ENCODE measurements at places on chromosomes 5 and 9.
A peak's percentile ranks its signal among the peaks of the same experiment; 100 is the strongest.

DNA sequence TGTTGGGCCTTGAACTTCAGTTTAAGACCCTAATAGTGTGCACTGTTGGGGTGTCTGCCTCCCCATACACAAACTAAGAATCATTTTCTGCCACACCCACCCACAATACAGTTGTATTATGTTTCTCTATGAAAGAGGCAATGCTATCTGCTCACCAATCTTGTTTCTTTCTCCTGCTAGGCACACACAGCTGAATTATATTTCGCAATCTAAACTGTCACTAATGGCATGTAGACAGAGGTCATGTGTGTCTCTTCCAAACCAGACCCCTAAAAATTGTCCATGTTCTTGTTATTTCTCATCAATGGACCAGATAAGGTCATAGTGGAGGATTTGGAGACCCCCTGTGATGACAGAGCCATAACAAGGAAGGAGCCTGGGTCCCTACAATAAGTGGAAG lies 57.3 kb downstream of the RIGI start:
- DNase-seq = peak; percentile 25

DNA sequence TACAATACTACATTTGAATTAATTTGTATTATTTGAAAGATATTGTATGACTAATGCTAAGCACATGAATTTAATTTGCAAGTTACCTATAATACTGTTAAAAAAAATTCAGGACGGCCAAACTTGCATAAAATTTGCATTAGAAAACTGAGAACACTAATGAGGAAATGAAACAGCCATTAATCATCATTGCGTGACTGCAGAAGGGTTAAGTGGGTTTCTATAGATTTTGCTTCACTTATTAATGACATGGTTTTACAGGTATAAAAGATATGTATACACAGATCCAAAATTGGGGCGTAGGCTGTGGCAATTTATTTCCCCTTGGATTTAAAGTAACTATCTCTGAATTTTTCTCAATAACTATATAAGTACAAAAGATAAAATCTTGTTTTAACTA lies 882.6 kb downstream of the PTPRD start:
- DNase-seq = no peak

DNA sequence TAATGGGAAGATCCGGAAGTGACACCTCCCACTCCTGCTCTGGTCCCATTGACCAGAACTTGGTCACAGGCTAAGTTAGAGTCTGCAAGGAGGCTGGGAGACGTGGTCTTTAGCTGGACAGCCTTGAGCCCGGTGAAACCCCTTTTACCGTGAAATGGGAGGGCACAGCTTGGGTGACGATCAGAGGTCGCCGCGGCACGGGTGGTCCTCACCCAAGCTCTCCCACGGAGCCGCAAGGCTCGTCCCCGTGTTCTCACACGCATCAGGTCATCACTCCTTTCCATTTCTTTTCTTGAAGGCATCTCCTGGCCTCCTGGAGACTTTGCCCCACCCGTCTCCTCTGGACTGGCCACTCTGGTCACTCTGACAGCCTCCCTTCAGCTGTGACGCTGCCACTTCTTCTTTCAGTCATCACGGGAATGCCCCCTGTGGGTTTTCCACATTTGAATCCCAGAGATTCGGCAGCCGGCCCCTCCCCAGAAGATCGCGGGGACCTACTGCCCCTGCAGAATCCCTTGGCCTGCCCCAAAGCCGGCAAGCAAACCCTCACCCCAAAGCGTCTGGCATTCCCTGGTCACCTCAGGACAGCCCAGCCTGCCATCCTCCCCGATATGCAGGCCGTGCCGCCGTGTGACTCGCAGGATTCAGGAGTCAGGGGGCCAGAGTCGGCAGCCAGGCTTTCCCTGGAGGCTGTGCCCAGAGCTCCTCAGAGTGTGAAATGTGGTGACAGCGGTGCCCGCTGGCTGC lies 18.9 kb upstream of the EGFL7 start:
- no peak for DNase-seq

DNA sequence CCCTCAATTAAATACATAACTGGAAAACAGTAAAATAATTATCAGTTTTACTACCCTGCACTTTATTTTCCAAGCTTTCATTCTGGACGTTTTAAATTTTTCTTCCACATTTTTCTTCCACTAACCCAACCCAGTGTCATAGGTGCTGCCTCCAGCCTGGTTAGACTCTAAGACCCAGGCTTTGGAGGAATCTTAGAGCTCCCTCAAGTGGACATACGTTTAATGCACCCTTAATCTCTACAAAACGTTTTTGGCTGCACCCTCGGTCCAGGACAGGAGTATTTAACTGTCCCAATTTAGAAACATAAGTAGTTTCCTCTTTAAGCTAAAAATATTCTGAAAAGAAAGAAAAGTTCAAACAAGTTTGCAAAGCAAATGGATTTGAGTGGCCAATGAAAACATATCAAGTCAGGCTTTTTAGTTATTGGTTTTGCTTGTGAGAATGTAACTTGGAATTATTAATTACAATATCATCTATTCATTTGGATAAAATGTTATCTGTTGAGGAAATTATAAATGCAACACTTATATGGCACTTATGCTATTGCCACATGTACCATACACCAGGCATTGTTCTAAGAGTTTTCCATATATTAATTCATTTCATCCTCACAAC lies 38.9 kb downstream of the CDH6 start:
- peak; percentile 24 for DNase-seq

GRCh38 chr5:10445352-10445751 lies 3.7 kb downstream of the ROPN1L start:
- DNase-seq = peak; percentile 56

DNA sequence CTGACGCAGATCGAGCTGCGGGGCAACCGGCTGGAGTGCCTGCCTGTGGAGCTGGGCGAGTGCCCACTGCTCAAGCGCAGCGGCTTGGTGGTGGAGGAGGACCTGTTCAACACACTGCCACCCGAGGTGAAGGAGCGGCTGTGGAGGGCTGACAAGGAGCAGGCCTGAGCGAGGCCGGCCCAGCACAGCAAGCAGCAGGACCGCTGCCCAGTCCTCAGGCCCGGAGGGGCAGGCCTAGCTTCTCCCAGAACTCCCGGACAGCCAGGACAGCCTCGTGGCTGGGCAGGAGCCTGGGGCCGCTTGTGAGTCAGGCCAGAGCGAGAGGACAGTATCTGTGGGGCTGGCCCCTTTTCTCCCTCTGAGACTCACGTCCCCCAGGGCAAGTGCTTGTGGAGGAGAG lies 4.6 kb upstream of the PHYHD1 start:
- DNase-seq = no peak

- DNase-seq = peak; percentile 80
Observed at GRCh38 chr9:121557581-121558447, 58.2 kb upstream of the GGTA1 start.

GRCh38 chr9:122941582-122942234 lies 888 bp downstream of the RABGAP1 start:
- DNase-seq = no peak

DNA sequence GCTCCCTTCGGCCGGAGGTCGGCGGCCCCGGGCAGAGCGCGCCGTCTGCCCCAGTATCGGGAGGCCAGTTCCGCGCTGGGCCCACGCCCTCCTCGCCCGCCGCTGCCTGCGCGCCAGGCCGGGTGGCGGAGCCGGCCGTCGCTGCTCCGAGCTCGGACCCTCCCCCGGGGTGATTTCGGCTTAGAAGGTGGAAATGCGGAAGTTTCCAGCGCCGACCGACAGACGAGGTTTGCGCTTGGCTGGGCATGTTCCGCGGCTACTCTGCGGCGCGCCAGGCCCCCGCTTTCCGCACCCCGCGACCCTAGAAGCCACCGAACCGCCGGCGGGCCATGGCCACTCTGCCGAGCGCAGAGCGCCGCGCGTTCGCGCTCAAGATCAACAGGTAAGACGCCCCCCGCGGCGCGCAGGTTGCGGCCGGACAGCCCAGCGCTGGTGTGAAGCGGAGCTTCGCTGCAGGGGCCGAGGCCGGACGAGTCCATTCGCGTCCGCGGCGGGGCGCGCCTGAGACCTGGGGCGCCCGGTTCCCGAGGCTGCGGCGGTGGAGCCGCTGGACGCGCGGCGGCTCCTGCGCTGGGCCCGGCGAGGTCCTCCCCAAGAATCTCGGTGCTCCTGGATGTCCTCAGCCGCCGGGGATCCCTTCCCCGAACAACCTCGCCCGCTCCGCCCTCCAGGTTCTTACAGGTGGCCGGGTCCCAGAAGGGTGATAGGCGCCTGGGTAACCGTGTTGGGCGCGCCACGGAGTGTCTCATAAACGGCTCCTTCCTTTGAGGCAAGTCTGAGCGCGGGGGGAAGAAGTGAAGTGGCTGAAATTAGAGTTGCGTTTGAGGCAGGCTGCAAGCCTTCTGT lies at the start of gene DOCK8:
DOCK8 (plus strand) TSS at position 218 of the 846 bp plus-strand sequence; CDS start at position 330, 112 bp downstream.
- DNase-seq = peak; percentile 88

DNA sequence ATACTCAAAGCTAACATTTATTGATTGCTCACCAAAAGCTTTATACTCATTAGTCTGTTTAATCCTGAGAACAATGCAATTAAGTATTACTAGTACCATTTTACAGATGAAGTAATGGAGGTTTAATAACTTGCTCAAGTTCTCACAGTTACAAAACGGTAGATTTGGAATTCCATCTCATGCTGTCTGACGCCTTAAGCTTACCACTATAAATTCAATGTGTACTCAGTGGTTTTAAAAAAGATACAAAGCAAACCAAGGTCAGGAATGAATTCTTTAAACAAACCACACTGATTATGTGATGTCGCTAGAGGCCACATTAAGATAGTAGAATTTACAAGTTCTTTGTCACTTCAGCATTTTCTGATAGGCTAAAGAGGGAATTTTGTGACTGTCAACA lies 1.2 kb upstream of the C5orf63 start:
- DNase-seq = no peak

DNA sequence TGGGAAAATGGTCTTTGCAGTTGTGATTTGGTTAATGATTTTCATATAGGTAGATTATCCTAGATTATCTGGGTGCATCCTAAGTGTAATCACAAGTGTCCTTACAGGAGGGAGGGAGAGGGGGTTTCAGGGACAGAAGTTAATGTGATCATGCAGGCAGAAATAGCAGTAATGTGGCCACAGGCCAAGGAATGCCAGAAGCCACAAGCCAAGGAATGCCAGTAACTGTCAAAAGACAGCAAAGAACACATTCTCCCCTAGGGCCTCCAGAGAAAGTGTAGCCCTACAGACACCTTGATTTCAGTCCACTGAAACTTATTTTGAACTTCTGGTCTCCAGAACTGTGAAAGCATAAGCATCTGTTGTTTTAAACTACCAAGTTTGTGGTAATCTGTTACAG lies 2074.5 kb downstream of the MAT2B start:
- no peak for DNase-seq

DNA sequence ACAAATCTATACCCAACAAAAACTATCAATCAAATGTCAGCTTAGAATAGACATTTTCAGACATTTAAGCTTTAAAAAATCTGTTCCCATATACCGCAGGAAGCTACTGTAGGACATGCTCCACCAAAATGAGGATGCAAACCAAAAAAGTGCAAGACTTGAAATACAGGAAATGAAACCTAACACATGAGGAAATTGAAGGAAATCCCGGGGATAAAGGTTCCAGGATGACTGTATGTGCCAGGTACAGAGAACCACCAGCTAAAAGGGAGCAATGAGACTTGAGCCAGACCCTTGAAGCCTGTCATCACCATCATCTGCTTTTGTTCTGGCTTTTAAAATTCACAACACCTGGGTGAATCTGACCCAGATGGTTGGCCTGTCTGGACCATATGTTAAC lies 21.4 kb downstream of the DIAPH1 start:
- no peak for DNase-seq

DNA sequence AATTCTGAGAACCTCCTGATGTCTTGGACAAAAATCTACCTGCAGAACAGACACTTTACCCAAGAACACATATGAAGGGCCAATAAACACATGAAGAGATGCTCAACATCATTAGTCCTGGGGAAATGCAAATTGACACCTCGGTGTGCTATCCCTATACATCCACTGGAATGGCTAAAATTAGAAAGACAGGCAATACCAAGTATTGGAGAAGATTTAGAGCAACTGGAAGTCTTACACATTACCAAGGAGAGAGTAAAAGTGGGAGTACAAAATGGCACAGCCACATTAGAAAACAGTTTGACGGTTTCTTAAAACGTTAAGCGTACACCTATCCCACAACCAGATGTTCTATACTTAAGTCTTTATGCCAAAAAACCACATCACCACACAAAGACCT lies 3.3 kb upstream of the TDRD7 start:
- no peak for DNase-seq

- no peak for DNase-seq
Observed at GRCh38 chr9:134337469-134337868, 11.2 kb downstream of the RXRA start.

GRCh38 chr5:67334373-67334772 lies 137.8 kb upstream of the CD180 start:
- DNase-seq = no peak

DNA sequence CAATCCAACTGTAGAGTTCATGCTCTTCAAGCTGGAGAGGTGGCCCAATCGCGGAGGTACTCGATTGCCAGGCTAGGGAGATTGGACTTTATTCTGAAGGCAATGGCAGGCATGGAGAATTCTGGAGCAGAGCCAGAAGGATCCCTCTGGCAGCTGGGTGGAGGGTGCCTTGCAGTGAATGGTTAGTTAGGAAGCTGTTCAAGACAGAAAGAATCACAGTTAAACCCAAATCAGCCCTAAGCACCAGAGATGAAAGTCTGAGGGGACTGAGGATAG lies 182.4 kb downstream of the RGS3 start:
- DNase-seq = no peak

DNA sequence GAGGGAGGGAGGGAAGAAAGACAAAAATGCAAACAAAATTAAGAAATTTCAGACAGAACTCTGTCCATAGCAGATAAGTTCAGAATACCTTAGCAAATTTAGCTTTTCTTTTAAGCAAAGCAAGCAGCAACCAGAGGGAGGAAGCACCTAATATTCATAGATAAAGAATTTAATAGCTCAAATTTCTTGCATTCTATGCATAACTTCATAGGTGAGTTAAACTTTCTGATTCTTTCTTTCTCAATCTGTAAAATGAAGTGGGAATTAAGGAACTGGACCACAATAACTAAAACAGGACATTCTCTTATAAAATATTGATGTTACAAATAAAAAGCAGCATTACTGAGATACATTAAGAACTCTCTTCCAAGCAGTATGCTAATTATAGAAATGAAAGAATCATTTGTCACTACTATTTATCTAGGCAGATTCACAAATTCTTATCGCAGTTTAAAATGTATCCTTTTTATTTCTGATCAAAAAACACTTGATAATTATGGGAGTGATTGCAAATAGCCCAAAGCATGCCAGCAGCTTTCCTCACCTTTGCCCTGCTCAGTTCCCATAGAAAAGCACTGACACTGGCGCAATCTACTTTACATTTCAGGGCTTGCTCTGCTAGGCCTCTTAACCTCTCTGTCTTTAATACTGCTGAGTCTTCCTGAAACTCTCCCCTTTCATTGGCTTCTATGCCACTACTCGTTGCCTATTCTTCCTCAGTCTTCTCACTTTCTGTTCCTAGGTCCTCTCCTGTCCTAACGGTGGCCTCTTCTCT lies 341.8 kb downstream of the PIK3R1 start:
- DNase-seq = no peak

- peak; percentile 33 for DNase-seq
Observed at GRCh38 chr5:114789773-114790402, 379.8 kb downstream of the TRIM36 start.

GRCh38 chr9:136695955-136696354 lies 8.7 kb upstream of the AGPAT2 start:
- DNase-seq = no peak

Data from AML-193 (cell line).